ENCODE measurements at places on chromosomes 12 and 14.
A peak's percentile ranks its signal among the peaks of the same experiment; 100 is the strongest.

- DNase-seq, result no peak
These were observed 680.3 kb downstream of the MED13L start for GRCh38 chr12:115597157-115597712.

DNA sequence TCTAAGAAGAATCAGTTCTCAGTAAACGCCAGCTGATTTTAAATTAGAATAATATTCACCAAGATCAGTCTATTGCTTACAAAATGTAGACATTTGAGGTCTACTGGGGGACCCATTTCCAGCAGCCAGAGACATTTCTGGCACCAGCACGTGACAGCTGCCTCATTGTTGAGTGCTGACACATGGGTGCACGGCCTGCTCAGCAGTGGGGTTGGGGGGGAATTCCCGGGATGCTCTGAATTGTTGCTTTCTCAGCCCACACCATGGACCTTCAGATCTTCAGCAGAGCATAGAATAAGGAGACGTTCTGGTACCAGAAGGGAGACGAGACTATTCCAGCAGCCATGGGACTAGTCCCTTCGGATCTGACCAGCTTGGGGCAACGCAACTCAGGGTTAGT, 18.3 kb downstream of the PLEKHG7 start:
- no peak for DNase-seq

DNA sequence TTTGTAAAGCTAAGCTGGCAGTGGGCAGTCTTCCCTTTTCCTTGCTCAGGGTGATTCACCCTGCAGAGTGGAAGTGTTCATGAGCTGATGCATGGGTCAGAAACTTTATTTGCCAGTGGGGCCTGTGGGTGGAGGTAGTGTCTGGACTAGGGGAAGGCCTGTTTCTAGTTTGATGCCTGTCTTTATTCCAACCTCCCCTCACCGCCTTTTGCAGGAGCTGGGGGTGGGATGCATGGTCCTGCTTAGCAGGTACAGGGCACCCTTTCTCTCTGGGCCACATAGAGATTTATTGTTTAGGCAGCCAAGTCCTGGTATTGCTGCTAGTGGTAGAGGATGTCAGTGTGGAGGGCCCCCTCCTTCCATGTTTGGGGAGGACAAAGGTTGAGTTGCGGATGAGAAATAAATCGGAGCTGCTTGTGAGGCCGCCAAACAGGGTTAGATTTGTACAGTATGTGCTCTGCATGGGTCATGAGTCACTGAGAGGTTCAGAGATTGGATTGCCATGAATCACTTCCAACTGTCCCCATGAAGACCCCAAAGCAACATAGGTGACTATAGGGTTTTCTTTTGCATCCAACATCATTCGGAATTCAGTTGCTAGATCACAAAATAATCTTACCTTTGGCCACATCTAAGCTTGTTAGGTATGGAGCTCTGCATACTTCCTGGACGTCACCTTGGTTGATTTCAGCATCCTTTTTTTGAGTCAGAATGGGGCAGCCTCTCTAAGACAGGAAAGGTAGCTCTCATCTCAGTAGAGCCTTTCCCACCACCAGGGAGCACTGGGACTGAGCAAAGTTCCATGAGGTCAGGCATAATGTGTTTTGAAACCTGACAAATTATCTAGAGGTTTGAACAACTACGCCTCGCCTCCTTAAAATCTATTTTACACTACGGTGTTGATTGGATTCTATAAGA, 8.8 kb downstream of the SMOC1 start:
- DNase-seq, result no peak

DNA sequence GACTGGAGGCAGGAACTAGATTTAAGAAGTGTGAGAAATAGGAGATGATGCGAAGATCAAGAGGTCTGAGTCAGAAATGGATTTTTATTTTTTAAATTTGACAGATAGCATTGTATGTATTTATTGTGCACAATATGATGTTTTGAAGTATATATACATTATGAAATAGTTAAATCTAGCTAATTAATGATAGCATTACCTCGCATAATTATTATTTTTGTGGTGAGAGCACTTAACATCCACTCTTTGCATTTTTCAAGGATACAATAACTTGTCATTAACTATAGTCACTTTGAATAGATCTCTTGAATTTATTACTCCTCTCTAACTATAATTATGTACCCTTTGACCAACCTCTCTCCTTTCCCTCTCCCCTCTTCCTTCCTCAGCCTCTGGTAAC, 3.7 kb downstream of the SMOC1 start:
- no peak for DNase-seq

DNA sequence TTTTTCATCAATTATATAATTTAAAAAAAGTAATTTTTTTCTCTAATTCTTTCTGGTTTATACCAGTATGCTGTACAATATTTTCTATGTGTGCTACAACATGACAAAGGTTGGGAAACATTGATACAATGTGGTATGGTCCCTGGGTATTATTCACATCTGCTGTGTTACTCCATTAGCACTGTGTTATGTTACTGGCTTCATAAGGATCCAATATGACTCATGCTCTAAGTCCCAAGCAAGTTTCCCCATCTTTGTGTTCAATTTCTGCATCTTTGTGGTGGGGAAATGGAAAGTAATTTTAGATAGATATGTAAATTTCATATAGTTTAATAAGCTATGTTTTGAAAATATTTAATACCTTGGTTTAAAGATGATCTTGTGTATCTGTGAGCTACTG, 35.8 kb downstream of the FBXO33 start:
- DNase-seq, result no peak

DNA sequence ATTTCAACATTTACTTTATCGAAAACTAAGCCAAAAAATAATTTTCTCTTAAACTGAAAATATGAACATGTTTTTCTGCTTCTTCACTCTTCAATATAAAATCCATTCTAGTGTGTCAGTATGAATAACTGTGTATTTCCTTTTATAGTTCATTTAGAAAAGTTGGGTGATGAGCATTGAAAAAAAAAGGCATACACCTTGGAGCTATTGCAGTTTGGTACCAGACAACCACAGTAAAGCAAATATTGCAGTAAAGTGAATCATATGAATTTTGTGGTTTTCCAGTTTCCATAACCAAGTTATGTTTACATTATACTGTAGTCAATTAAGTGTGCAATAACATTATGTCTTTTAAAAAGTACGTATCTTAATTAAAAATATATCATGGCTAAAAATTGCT, 195.0 kb upstream of the FOXG1 start:
- DNase-seq, result no peak

GRCh38 chr14:47843236-47843635, 167.8 kb upstream of the MDGA2 start:
- no peak for DNase-seq

DNA sequence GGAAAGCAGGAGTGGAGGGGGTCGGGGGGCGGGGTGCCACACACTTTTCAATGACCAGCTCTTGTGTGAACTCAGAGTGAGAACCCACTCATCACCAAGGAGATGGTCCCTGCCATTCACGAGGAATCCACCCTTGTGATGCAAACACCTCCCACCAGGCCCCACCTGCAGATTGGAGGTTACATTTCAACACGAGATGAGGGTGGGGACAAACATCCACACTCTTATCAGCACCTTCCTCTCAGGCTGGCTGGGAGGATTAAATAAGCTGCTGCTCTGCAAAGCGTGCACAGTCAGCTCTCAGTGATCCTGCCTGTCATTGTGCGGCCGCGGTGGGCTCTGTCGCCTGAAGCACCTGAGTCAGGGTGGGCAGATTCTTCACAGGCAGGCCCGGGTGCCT, 39.7 kb downstream of the AACS start:
- no peak for DNase-seq

GRCh38 chr12:124906606-124907261, 7.7 kb downstream of the UBC start:
- peak; percentile 96 for DNase-seq

- DNase-seq, result no peak
These were observed 259.5 kb downstream of the MSRB3 start for GRCh38 chr12:65537978-65538377.

DNA sequence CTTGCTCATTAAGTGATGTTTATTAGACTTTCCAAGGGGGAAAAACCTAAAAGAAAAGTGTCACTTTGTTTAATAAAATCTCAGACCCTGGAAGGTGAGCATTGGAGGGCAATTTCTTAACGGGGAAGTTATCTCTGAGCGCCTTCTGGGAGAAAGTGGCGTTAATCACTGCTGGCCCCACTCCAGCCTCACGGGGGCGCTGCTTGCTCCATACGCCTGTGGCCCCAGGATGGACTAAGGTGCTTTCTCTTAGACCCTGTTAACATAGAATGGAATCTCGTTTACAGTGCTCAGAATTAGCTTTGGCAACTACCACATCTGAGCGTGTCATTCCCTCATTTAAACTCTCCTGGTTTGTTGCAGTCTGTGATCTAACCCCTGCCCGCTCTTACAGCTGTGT, 16.4 kb upstream of the PRIMA1 start:
- DNase-seq, result no peak

DNA sequence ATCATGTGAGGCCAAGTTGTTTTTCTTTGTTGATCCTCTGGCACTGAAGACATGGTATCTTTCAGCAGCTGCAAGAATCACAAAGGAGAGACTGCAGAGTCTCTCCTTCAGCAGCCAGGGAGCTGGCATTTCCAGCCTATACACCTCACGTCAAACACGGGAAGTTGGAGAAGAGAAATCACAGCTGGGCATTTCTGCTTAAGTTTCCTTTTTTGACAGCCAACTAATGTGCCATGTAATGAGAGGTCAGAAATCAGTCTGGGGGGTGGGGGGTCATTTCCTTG, 28.3 kb downstream of the PHLDA1 start:
- DNase-seq, result no peak

GRCh38 chr12:66304296-66304900, 2.1 kb downstream of the HELB start:
- no peak for DNase-seq

GRCh38 chr12:116043659-116044535, 233.6 kb downstream of the MED13L start:
- no peak for DNase-seq

GRCh38 chr14:93943052-93943451, 15.9 kb downstream of the FAM181A start:
- no peak for DNase-seq

DNA sequence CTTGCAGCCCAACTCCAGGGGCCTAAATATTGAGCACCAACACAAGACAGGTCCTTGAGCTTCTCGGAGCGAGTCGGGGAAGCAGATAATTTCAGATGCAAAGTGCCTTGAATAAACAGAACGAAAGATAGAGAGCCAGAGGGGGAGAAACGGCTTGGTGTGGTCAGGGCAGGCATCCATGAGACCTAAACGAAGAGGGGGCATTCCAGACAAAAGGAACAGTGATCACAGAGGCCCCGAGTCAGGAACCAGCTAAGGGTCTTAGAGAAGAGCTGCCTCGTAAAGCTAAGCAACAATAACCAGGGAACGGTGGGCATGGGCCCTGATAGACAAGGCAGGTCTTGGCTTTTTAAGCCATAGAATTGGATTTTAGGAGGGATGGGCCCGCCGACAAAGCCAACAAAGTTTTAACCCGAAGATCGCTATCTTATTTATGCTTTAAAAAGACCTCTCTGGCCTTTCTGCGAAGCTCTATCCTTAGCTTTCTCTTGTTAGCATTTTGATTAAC, 421 bp upstream of the ACADS start:
- no peak for DNase-seq

- no peak for DNase-seq
These were observed 34.4 kb upstream of the PSMA6 start for GRCh38 chr14:35257809-35258208.

Measured in activated CD8-positive, alpha-beta T cell treated with anti-CD3 and anti-CD28 coated beads, Interleukin-2, amount 10 ng/mL, durations not matched to agents 7 days and 5 days (primary cell).